ENCODE measurements at places on chromosomes 7 and 10. TPM values are rescaled to one million over a fixed set of nuclear protein-coding genes. Genes with fewer than 3 reads are reported as not detected.

PLOD3 gene
- total RNA-seq: 46.4 TPM

BTAF1 gene
- 47.2 TPM for total RNA-seq

SHH gene
- not detected for total RNA-seq

GDF10 gene
- 0.76 TPM for total RNA-seq

CLCN1 gene
- not detected for total RNA-seq

FGFBP3 gene
- total RNA-seq: 0.32 TPM
